ENCODE measurements at places on chromosomes 6 and 20.

GRCh38 chr6:36132246-36132895 is 2.1 kb downstream of the MAPK13 start:
- no peak for DNase-seq

- DNase-seq, result no peak
These were observed 405.8 kb upstream of the FKBP1C start for GRCh38 chr6:62805431-62805830.

DNA sequence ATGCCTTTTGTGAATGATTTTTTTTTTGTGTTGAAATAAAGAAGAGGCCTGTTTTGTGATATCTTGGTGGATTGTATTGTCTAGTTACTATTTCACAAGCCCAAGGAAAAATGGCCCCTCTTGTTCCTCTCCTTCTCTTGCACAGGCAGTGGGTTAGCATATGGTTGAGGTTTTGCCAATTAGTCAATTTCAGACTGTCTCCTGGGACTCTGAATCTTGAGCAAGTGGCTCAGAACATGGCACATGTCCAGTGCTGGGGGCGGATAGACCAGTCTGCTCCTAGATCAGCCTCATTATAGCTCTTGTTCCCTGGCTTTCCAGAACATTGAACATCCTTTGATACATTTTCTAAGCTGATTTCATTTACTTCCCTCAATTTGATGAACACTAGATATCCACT is 589.2 kb downstream of the PHF3 start:
- DNase-seq, result no peak

DNA sequence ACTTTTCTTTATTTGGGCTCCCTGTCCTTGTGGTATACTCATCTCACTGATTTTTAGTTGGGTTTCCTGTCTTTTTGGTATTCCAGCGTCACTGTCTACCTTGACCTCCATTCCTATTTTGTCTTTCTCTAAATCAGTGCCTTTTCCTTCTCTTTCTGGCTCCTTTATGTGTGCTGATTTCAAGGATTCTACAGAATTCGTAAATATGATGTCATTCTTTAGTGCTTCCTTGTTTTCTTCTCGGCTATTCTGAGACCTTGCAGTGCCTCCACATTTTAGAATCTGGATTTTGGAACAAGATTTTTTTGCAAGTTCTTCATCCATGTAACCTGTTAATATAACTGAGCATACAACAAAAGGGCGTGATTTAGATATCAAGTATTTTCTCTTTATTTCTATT is 69.8 kb upstream of the NOTCH4 start:
- DNase-seq, result no peak

DNA sequence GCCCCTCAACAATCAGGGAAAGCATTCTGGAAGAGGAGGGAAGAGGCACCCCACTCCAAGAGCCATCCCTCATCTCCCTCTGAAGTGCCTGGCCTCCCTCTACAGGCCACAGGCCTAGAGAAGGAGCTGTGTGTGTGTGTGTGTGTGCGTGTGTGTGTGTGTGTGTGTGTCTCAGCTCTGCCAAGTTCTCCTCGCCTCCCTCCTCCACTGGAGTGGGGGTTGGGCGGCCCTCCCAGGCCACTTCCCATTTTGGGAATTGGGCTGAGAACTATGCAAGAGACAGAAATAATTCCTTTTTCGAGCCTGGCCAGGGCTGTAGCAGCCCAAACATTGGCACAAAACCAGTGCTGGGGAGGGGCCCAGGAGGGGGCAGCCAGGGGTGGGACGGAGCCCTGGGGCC is 35.7 kb downstream of the KCNB1 start:
- DNase-seq, result peak; percentile 17

DNA sequence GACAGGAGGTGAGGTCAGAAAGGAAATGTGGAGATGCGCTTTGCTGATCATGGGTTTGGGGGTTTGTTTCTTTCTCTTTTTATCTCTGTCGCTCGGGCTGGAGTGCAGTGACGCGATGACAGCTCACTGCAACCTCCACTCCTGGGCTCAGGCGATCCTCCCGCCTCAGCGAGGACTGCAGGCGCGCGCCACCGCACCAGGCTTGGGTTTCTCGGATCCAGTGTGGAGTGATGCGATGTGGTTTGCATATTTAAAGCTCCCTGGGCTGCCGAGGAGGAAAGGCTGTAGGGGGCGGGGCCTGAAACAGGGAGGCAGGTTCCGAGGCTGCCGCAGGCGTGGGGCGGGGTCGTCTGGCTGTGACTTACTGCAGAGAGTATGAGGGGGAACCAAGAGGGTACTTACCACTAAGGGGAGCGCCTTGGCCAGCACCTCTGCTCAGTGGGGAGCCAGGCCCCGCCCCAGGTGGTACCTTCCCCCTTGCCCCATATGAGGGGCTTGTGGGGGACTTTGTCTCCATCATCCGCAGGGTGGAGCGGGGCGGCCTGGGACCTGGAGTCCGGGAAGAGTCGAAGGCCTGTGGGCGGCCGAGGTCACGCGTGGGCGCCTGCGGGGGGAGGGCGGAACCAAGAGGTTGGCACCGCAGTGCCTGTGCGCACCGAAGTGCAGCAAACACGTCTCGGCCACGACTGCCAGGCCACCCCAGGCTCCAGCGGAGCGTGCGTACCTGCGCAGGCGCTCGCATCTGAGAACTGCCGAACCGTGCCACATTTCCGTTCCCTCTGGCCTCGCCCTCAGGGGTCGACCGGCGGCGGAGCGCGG is 12.7 kb upstream of the BAK1 start:
- no peak for DNase-seq

DNA sequence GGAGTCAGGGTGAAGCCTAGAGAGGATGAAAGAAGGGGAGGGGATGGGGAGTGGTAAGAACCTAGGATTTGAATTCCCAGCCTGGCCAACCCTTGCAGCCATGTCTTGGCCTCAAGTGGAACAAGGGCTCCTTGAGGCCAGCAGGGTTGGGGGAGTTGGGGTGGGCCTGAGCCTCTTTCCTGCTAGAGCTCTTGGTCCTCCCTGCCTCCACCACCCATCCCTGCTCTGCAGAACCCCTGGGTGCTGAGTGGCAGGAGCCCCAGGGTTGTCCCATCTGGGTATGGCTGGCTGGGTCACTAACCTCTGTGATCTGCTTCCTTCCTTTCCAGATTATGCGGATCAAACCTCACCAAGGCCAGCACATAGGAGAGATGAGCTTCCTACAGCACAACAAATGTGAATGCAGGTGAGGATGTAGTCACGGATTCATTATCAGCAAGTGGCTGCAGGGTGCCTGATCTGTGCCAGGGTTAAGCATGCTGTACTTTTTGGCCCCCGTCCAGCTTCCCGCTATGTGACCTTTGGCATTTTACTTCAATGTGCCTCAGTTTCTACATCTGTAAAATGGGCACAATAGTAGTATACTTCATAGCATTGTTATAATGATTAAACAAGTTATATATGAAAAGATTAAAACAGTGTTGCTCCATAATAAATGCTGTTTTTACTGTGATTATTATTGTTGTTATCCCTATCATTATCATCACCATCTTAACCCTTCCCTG is 8.3 kb downstream of the VEGFA start:
- DNase-seq, result no peak

DNA sequence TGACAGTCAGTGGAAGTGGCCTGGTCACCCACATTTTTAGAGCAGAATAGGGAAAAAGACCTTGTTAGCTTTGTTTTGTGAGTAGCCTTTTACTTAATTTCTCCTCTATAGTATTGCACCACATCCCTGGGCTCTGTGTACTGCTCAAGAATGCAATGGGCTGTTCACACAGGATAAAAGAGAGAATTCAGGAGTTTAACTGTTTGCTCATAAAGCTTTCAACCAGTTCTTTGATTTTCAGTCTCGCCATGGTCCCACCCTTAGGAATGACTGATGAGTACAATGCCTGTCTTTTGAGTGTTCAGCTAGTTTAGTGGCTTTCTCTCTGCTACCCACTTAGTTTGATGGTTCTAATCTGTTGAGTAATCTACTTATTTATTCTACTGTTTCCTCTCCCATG is 129.7 kb downstream of the PLG start:
- DNase-seq, result no peak

- no peak for DNase-seq
These were observed 23.9 kb downstream of the CD83 start for GRCh38 chr6:14141351-14142062.

DNA sequence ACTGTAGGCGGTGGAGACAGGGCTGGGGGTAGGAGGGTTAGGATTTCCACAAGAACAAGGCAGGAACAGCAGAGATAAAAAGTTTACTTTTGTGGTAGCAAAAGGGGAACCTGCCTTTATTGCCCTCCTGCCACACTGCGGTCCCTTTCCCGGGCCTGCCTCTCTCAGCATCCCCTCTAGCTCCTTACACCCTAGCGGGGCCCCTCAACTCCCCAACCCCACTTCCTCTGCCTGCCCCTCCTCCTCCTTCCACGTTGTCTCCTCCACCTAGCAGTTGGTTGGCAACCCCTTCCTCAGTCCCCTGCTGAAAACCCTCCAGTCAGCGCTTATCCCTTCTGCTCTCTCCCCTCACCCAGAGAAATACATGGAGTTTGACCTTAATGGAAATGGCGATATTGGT is 714 bp downstream of the AIF1 start:
- DNase-seq, result no peak
